ENCODE measurements at places on chromosomes 12 and 14.

DNA sequence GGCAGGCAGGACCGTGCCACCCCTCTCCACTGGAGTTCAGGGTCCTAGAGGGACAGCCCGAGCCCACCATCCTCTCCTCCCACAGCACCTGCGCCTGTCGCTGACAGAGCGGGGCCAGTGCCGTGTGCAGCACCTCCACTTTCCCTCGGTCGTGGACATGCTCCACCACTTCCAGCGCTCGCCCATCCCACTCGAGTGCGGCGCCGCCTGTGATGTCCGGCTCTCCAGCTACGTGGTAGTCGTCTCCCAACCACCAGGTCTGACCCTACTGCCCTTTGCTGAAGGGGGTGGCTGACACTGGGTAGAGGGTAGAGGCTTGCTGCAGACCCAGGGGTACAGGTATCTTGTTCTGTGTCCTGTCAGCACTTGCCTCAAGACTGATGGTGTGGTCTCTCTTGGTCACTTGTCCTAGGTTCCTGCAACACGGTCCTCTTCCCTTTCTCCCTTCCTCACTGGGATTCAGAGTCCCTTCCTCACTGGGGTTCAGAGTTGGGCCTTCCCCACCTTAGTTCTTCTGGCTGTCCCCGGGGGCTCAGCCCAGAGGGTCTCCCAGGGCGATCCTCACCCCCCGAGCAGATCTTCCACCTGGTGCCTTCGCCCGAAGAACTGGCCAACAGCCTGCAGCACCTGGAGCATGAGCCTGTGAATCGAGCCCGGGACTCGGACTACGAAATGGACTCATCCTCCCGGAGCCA lies 42.0 kb downstream of the SH2B3 start:
- DNase-seq = peak; percentile 22

DNA sequence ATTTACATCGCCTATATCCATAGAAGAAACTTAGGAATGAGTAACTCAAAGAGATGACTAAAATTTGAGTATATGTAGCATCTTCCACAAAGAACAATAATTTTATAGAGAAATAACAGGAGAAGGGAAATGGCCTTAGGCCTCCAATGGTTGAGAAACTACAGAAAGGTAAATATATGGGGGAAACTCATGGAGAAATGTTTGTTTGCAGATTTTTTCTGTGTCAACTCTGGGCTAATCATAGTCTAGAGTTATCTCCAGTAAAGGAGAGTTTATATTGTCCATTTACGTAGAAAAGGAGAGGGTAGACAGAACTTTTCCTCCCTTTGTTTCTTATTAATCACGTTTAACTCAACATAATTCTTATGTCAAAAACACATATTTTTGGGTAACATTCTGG lies 244.2 kb downstream of the GLT1D1 start:
- no peak for DNase-seq

- DNase-seq = no peak
Measured at GRCh38 chr14:39050389-39050788, 52.6 kb downstream of the SEC23A start.

- DNase-seq = no peak
Measured at GRCh38 chr12:108090932-108091678, 38.0 kb upstream of the WSCD2 start.

GRCh38 chr12:108505129-108505528 lies 9.9 kb upstream of the FICD start:
- no peak for DNase-seq

DNA sequence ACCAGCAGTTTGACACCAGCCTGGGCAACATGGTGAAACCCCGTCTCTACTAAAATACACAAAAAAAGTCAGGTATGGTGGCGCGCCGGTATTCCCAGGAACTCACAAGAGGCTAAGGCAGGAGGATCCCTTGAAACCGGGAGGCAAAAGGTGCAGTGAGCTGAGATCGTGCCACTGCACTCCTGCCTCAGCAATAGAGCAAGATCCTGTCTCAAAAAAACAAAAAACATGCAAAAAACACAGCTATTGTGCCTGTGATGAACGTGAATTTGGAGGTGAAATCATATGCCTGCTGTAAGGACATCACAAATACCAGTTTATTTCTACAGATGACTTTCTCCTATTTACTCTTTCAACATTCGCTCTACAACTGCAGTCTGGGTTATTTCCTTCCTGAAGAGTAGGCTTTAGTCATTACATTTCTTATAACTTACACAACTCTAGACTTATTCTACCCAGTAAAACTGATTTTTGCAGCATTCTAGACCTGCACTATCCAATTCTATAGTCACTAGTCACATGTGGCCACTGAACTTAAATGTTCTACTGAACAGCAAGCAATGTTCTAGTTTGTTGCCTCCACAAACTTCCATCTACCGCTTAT lies 48.3 kb downstream of the HNRNPC start:
- DNase-seq = no peak

DNA sequence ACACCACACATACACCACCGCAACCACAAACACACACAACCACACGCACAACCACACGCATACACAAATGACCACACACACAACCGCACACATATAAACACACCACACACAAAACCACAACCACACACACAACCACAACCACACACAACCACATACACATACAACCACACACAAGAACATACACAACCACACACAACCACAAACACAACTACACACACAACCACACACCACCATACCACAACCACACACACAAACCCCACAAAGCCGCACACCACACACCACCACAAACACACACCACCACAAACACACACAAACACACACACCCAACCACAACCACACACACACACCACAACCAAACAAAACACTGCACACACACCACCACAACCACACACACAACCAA lies 107.5 kb upstream of the FZD10 start:
- no peak for DNase-seq

- no peak for DNase-seq
Measured at GRCh38 chr12:85072826-85073225, 36.7 kb downstream of the LRRIQ1 start.

GRCh38 chr12:53287741-53288216 lies 7.6 kb upstream of the PFDN5 start:
- DNase-seq = peak; percentile 74

GRCh38 chr14:59905188-59905587 lies 14.8 kb upstream of the LRRC9 start:
- no peak for DNase-seq

DNA sequence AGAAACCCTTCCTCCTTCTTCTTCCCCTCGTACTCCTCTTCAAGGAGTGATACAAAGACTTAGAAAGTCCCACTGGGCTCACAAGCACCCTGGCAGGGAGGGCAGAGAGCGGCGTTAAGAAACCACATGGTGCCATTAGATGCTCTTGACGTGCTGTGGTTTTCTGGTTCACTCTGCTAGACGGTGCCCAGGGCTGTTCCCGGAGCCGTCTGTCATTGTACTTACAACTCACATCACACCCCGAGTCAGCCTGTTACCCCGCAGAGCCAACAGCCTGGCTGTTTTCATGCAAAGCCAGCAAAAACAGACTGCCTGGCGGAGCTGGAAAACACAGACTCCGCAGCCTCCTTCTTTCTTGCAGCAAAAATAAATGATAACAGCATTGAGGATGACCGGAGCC lies 232.6 kb upstream of the TBX3 start:
- no peak for DNase-seq

- no peak for DNase-seq
Measured at GRCh38 chr12:77377116-77377515, 311.7 kb upstream of the E2F7 start.

- DNase-seq = no peak
Measured at GRCh38 chr14:28596391-28596790, 170.2 kb upstream of the FOXG1 start.

DNA sequence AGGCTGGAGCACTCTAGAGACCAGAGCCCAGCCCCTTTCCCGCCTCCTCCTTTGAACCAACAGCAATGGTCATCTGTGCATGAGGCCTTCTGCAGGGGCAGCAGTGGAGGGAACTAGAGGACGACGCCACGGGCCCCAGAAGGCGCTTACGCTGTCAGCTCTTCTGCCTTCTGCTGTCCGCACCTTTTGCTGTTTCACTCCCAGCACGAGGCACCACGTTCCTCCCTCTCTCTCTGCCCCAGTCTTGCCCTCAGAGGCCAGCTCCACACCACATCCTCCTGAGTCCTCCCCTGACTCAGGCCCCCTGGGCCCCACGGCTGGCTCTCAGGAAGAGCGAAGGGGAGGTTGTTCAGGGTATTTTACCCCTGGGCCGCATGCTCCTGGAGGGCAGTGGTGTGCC lies 15.5 kb downstream of the MMAB start:
- DNase-seq = no peak

GRCh38 chr14:74568380-74568649 lies 43.7 kb downstream of the LTBP2 start:
- no peak for DNase-seq

DNA sequence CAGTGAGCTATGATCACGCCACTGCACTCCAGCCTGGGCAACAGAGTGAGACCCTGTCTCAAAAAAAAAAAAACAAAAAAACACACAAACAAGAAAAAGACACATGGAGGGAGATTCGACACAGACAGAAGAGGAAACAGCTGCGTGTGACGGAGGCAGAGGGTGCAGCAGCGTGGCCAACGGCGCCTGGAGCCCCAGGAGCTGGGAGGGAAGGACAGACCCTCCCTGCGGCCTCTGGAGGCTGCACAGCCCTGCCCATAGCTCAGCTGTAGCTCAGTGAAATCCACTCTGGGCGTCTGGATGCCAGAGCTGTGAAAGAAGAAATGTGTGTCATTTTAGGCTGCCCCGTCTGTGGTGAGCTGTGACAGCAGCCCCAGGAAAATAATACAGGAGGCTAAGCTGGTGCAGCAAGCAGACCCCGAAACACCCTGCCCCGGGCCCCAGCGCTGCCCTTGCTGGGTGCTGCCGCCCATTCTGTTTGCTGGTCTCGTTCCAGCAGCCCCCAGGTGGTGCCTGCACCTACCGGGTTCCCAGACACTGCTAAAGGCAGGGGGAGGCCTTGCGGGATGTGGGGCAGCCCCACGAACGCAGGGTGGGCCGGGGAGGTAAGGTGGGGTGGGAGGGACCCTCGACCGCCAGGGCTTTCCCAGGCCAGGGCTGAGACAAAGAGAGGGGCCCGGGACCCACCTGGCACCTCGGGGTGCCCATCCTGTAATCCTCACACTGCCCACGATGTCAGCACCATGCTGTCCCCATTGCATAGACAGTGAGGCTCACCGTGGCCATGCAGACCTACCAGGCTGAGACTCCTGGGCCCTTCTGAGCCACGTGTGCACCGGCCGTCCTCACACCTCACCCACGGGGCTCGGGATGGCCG lies 21.2 kb downstream of the GALNT9 start:
- DNase-seq = no peak

GRCh38 chr12:62657363-62657632 lies 190.7 kb downstream of the MON2 start:
- DNase-seq = no peak

GRCh38 chr14:76501156-76501720 lies 125.3 kb downstream of the ESRRB start:
- DNase-seq = no peak

GRCh38 chr12:91216871-91217270 lies 34.3 kb upstream of the DCN start:
- no peak for DNase-seq

DNA sequence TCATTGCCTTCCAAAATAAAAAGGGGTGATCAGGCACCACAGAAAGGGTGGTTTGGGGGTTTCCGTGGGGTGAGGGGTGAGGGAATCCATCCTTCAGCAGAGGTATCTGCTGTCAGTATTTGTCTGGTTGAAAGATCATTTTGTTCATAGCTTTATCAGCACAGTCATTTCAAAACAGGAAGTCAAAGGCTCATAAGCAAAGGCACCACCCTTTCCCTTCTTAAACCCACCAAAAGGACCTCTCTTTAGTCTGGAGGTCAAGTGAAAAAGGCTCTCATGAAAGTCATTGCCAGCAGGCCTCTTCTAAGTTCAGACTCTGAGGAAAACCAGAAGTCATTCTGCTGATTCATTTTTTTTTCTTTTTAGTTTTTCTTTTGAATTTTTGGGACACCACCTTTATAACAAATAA lies 6.2 kb downstream of the CHST11 start:
- DNase-seq = peak; percentile 54

GRCh38 chr14:26394150-26394810 lies 203.6 kb downstream of the NOVA1 start:
- no peak for DNase-seq

GRCh38 chr12:23025372-23026016 lies 400.5 kb downstream of the ETNK1 start:
- no peak for DNase-seq

DNA sequence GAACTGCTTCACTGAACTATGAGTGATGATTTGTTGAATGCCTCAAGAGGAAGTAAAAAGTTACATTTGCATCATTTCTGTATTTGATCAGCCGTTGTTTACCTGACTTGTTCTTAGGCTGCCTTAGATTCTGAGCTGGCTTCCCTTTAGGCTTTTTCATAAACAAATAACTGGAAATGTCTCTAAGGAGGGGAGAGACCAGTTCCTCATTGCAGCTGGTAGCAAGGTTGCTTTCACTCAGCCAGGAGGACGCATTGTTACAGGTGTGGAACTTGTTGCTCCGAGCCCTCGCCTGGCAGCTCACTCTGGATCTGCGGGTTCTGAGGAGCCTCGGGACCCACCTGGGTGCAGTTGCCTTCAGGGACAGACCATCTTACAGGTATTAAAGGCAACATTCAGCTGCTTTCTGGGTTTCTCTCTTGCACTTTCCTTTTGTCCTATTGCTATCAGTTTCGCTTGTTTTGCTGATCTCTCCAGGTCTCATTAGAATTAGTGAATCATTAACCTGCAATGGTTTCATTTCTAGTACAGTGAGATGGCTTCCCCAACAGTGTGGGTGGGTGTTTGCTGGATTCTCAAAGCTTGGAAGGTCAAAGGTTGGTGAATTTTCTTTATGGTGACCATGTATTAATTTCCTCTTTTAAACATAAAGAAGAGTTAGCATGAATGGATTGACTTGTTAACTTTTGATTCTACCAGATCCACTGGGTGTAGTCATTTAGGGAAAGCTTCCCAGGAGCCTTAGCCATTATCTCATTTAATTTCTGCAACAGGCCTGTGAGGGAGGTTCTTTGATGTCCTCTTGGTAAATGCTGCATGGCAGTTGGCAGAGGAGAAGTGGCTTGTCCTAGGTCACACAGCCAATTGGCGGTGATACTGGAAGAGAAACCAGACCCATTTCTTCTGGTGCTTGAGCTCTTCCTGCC lies at the start of gene PLEKHG7:
PLEKHG7 (plus strand) TSS at position 236 of the 926 bp plus-strand sequence. CDS start 3,643 bp downstream, outside the sequence.
- DNase-seq = no peak

DNA sequence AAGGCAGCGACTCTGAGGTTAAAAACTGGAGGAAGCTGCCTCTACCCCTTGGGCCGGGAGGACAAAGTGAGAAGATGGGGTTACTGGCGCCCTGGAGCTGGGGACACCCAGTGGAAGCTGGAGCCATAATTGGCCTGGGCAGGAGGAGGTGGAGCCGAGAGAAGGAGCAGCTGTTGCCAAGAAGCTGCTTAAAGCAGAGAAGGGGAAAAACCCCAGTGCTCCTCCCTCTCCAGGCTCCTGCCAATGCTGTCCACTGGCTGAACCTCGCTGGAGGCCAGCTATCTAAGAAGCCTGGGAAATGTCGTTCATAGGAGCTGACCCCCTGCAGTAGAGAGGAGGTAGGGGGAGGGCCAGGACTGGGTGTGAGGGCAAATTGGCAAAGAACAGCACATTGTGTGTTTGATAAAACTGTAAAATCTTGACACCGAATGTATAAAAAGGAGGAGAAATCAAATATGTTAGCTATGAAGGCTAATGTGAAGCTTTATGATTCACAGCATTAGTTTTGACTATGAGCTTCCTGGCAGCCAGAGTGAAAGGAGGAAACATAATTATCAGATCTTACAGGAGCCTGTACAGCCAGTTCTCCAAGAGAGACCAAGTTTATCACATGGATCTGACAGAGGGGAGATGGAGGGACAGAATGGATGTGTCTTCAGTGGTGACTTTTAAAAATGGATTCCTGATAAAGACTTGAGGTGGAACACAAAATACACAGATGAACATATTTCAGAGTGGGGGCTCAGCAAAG lies 9.5 kb downstream of the HHIPL1 start:
- DNase-seq = no peak

All from stimulated activated CD8-positive, alpha-beta memory T cell treated with anti-CD3 and anti-CD28 coated beads, Interleukin-4, amount 100 ng/mL, for 48 hours (primary cell).